RCC 7860 (cell line): ENCODE measurements at places on chromosomes 5 and 9.

DNA sequence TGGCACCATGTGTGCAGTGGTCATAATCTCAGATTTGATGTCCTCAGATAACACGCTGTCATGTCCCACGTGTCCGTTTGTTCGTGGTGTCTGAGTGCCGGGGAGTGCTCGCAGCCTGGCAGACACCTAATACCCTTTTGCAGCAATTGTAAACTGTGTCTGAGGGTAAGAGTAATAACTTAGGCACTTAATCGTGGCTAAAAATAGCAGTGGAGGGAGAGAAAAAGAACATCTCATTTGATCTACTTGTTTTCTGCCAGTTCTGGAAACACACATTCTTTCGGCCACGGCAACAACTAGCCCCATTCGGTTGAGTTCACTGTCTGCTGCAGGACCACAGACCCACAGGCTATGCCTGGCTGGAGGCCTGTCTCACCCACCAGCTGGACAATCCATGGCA lies 16.5 kb downstream of the ADCY2 start:
- DNase-seq, result no peak

- DNase-seq, result no peak
These were observed 628.1 kb upstream of the TYRP1 start for GRCh38 chr9:12065050-12065449.

GRCh38 chr5:40503439-40503838 lies 176.3 kb upstream of the PTGER4 start:
- no peak for DNase-seq

DNA sequence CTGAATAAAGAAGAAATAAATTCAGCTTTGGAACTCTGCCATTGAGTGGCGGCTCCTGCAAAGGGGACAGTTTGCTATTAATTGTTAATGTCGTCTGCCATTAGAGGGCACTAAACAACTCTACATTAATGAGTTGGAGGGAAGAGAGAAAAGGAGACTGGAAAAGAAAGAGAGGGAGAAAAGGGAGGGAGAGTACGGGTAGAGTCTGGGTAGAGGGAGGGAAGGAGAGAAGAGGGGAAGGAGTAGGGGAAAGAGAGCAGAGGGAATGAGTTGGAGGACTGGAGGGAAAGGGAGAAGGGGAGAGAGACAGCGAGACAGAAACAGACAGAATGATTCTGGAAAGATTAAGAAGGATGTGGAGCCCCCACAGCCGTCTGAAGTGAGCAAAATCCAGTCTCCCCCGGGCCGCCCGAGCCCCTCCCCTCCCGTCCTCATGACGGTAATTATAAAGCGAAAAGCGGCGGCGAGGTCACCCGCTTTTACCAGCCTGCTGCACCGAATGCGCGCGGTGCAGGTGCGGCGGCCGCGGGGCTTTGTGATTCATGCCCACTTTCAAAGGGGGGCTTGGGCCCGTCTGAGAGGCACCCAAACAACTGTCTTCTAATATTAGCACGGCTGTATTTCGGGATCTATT lies 1.9 kb upstream of the FST start:
- DNase-seq, result peak; percentile 10
